ENCODE measurements at places on chromosomes 5 and 9. TPM values are rescaled to one million over a fixed set of nuclear protein-coding genes. Genes with fewer than 3 reads are reported as not detected.
A peak's percentile ranks its signal among the peaks of the same experiment; 100 is the strongest.

TMEM38B gene
- 10.8 TPM for total RNA-seq

CCDC127 gene
- 2.9 TPM for total RNA-seq

FBP2 gene
- total RNA-seq = not detected

RORB gene
- not detected for total RNA-seq

C9orf50 gene
- total RNA-seq = not detected

IL17B gene
- total RNA-seq = not detected

CDKN2B gene
- not detected for total RNA-seq

EFCAB9 gene
- total RNA-seq = not detected

CFAP90 gene
- total RNA-seq = not detected

CTXN3 gene
- not detected for total RNA-seq

FBXL17 gene
- total RNA-seq = 33.5 TPM

DNA sequence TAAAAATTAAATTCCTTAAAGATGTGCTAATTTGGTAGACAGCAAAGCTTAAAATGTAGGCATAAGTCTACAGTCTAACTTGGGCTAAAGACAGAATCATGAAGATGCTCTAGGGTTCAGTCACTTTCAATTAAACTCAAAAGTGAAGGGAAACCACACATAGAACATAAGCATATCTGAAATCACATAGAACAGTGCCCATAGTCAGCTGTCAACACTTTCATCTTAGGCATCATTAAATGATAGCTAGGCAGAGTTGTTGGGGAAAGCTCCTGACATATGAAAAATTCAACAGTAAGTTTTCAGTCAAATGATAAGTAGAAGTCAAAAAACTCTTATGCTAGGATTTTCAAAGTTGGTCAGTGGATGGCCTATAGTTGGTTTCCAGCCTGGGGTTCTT is 11.0 kb downstream of the DAB2 start:
- DNase-seq = no peak

DNA sequence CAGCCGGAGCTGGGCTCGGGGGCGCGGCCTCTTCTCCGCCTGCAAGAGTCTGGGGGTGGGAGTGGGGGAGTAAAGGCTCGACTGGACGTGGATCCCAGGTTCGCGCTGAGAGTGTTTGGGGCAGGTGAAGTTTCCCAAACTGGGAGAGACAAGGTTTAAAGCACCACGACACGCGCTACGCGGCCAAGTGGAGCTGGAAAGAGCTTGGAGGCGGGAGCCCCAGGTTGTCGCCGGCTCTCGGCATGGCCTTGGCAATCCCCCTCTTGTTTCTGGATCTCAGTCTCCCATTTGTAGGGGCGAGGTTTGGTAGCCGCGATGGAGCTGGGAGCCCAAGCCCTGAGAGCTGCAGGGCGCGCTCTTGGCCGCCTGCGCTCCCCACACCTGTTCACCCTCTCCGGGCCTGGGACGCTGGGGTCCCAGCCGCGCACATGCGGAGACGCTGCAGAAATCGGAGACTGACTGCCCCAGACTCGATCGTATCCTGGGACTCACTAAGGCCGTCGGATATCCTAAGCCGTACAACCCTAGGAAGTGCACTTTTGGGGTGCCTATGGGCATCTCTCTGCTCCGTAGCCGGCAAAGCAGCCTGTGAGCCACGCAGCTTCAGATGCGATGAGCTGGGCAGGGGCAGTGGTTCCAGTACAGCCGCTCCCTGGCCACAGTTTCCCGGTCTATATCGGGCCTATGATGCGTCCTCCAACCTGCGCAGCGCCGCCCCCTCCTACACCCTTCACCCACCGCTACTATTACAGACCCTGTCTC is 937 bp downstream of the TMOD1 start:
- DNase-seq = no peak

- DNase-seq = no peak
Observed at GRCh38 chr5:126398791-126399190, 24.4 kb upstream of the GRAMD2B start.

DNA sequence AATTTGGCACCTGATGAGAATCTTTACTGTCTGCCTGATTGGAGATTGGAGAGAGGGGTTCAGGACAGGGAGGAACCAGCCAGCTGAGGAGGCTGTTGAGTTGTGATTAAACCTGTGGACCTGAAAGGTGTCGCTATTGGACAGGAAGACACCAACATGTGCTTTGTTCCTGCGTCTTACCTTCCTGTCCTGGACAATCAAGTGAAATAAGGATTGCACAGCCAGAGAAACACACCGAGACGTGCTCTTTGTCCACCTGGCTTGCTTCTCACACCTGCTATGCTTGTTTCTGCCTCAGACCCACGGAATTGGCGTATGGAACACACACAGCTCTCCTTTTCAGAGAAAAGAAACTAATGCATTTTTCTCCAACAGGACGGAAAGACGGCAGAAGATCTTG is 57.7 kb upstream of the CTSL start:
- no peak for DNase-seq

- DNase-seq = no peak
Observed at GRCh38 chr9:72691671-72692070, 170.3 kb downstream of the TMC1 start.

GRCh38 chr5:167664222-167664804 is 627.1 kb upstream of the WWC1 start:
- DNase-seq = no peak

- no peak for DNase-seq
Observed at GRCh38 chr9:137374131-137374845, 48.7 kb downstream of the EXD3 start.

GRCh38 chr9:107712390-107712789 is 222.8 kb upstream of the KLF4 start:
- no peak for DNase-seq

DNA sequence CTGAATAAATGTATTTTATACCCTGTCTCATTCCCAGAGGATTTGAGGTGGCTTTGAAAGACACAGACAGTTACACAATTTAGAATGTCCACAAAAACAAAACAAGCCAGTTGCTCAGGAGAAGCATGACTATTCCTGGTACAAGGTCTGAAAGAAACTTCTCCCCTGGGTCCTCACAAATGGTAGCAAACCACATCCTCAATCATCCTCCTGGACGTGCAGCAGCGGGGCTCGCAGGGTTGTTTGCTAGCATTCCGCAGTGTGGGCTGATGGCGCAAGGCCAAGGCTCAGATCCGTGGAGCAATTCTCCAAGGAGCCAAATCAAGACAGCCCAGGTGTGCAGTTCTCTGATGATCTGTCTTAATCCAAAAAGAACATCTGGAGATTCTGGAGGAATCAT is 210.3 kb downstream of the ACTL7B start:
- no peak for DNase-seq

- no peak for DNase-seq
Observed at GRCh38 chr9:106035806-106036205, 341.5 kb downstream of the TMEM38B start.

DNA sequence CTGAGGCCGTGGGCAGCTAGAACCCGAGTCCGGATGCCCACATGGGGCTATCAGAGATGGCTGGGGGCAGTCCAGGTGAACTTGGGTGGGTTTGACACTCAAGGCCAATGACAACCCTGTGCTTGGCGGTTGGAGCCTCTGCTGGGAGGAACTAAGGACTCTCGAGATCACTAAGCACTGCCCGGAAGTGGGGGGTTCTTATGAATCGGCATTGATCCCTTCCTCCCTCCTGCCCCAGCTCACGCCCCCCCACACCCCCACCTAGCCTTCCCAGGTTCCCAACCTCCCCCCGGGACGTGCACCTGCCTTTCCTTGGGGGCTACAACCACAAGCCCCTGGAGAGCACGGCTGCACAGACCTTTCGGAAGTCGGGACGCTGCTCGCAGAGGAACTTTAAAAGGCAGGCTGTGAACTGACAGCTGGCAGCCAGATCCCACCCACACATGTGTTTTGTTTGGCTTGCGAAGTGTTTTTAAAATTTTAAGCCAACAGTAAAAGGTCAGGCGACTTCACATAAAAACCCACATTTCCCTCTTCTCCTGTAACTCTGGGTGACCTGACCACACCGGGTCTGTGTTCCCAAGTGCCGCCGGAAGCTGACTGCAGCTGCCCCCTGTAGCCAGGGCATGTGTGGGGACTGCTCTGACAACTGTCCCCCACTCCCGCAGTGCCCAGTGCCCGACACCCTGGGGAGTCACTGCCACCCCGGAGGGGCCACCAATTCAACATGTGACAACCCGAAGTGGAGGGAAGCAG is 5.1 kb upstream of the RALGDS start:
- DNase-seq = peak; percentile 57

DNA sequence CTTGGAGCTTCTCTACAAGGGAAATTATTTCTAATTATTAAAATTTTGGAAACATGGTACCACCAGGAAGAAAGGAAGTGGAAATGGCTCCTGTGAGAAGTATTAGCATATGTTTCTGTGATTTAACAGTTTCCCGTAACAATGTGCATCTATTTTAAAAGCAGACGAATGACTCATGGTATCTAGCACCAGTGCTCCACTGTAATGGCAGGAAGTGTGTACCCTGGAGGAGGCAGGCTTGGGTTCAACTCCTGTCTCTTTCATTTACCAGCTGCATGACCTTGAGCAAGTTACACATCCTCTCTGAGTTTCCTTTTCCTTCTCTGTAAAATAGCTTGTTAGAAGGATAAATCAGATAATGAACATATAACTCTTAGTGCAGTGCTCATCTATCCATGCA is 41.0 kb upstream of the ANGPTL2 start:
- peak; percentile 56 for DNase-seq

GRCh38 chr9:134597041-134597913 is 44.3 kb upstream of the COL5A1 start:
- DNase-seq = no peak

DNA sequence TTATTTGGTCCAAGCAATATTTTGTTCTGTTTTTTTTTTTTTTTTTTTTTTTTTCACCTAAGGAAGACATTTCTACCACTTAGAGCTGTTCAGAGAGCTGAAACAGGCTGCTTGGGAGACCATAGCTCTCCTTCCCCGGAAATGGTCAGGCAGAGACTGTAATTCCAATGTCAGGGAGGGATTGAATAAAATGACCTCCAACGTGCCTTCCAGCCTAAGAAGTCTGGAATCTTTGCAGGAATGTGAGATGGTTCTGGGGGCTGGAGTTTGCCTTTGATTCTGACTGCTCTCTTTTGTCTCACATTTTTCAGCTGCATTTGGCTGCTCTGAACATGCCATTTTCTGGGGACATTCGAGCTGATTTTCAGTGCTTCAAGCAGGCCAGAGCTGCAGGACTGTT is 38.3 kb upstream of the TGFBR1 start:
- no peak for DNase-seq

DNA sequence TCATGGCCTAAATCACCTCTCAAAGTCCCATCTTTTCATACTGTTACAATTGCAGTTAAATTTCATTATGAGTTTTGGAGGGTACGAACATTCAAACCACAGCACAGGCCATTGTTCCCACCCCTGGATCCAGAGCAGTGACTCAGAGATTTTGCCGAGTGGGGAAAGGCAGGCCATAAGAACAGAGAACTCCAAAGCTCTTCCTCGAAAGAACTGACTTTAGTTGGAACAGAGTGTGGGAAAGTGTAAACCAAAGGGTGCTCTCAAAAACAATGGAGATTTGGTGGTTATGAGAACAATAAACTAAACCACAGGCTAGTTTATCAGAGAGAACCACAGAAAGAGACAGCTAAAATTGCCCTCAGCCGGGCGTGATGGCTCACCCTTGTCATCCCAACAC is 19.4 kb upstream of the GRPEL2 start:
- no peak for DNase-seq

DNA sequence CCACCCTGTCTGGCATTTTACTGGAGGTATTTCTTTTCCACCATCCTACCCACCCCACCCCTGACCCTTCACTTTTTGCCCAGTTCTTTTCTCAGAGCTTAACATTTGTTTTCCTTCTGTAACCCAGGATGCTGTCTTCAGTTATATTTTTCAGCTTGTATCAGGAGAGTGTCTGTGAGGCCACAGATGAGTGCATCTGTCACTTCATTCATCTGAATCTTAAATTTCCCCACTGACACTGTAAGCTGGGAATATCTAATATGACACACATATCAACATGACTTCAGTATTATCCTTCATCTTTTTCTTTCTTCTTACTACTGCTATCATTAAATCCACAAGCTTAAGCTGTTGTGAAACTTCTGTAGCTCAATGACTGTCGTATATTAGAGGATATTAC is 4.9 kb downstream of the MARCHF3 start:
- DNase-seq = no peak

GRCh38 chr9:77865385-77866047 is 166.1 kb downstream of the GNAQ start:
- DNase-seq = no peak

GRCh38 chr9:110007477-110008270 is 200.3 kb downstream of the C9orf152 start:
- DNase-seq = no peak

DNA sequence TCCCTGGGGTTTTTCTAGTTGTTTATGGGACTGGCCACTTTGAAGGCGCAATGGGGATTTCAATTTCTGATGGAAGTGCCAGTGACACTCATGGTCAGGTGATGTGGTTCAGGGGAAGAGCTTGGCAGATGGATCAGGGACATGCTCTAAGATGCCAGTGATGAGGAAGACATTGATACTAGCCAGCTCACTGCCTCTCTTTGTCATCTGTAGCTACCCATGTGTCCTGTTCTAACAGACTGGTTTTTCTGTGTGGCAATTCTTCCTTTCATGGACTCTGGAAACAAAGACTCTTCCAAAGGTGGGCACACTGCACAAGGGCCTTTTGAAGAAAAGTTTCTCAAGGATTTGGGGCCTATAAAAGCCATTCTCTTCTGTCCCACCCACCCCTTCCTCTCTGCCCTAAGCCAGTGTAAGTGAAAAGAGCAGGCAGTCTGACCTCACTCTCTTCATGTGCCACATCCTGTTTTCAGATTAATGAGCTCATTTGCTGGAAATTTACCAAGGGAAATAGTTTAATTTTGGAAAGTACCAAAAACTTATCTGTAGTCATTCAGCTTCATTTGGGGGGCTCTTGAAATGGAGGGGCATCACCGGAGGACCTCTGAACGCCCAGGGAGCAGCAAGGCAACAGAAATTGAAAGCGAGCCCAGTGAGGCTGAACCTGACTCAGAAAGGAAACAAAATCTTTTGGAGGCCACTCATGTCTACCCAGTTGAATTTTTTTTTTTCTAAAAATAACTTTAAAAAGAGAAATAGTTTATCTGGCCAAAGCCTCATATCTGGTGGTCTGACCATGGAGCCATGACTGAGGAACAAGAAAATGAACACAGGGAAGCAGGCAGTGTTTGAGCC is 4.9 kb upstream of the TRAF1 start:
- DNase-seq = peak; percentile 60

GRCh38 chr5:139677736-139678613 is 29.8 kb downstream of the CXXC5 start:
- DNase-seq = no peak

DNA sequence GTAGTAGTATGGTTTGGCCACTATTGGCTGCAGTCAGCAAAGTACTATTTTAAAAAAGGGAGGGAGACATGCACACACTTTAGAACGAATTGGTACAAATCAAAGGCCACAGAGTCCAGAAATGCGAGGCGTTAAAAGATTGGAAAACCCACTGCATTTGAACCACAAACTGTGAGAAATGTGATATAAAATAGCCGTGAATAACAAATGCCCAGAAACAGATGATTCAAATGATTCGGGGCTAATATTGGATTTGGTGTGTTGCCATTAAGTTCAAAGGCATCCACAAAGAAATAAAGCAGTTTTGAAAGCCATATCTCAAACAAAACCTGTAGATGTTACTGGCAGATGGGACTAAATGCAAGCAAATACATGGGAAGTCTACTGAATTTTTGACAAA is 140.9 kb upstream of the HMHB1 start:
- DNase-seq = no peak

All from MG63 (cell line).